Right renal cortex interstitium (tissue), 3 donors: ENCODE measurements at places on chromosomes 13 and 19.

- DNase-seq, result no peak
These were observed 5.4 kb upstream of the JSRP1 start for GRCh38 chr19:2261438-2262172.

DNA sequence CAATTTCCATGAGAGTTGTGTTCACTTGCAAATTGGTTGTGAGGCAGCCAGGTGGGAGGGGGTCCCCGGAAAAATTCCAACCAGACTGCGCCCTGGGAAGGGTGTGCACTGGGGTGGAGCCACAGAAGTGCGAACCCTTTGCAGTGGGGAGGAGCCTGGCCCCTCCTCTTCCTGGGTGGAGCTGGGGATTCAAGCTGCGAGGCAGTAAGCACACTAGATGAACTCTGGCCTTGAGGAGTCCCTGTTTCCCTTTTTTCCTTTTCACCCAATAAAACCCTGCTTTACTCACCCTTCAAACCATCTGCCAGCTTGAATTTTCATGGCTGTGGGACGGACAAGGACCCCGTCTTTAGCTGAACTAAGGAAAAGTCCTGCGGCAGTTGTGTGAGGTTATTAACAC lies 31.0 kb upstream of the MBNL2 start:
- DNase-seq, result no peak

DNA sequence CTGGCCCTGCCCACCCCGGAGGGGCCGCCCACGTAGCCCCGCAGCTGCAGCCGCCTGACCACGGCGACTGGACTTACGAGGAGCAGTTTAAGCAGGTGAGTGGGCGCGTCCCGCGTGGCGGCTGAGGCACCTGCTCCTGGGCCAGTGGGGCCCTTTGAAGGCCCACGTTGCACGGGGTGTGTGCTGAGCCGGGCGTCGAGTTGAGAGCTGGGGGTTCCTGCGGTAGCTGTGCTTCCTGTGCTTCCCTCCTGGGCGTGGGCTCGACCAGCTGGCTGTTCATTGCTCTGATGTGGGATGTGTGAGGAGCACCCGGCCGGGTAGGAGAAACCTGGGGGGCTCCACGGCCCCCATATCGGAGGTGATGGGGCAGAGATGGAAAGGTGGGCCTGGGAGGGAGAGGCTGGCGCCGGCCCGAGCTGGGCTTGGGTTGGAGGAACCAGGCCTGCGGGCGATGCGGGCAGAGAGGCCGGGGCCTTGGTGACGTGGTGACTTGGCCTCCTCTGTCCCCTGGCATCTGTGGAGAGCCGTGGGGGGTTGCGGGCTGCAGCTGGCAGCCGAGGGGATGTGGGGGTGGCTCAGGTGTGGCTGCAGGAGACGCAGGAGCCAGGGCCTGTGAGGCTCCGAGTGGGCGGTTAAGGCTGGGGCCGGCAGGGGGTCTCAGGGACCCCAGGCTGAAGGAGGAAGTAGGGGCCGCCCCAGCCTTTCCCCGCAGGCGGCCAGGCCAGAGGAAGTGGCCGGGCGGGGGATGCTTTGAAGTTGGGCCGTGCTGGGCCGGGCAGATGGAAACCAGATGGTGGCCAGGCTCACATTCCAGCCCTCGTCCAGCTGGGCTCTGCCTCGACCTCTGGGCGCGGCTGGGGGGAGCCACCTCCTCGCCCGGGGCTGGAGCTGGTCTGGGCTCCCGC lies 7.1 kb downstream of the ARID3A start:
- DNase-seq, result no peak

DNA sequence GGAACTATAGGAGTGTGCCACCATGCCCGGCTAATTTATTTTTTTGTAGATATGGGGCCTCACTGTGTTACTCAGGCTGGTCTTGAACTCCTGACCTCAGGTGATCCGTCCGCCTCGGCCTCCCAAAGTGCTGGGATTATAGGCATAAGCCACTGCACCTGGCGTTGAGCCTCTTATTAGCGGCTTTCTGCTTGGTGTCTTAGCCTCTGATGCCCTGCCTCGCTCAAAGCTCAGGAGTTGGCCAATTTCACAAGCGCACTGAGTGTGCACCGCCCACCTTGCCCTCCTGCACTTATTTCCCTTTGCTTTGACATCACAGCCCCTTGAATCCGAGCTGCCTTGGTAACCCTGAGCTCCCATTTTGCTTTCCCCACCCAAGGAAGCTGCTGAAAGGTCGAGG lies 10.1 kb downstream of the YIPF2 start:
- no peak for DNase-seq

GRCh38 chr19:29542776-29543175 lies 17.0 kb downstream of the VSTM2B start:
- no peak for DNase-seq

DNA sequence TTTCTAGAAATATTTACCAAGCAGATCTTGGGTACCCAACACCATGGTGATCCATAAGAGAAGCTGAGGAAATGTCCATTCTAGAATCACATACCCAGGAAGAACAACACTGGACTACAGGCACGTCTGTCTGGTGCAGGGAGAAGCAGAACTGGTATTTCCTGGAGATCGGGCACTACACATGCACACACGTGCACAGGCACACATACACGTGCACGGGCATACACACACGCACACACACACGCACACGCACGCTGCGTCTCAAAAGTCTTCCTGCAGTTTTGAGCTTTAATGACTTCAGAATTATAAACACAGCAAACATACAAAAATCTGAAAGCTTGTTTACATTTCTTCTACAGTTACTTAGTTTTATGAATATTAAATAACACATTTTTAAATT lies 189.8 kb downstream of the DCLK1 start:
- DNase-seq, result no peak

GRCh38 chr13:46637213-46637612 lies 84.2 kb downstream of the LRCH1 start:
- DNase-seq, result no peak

GRCh38 chr13:68050761-68051160 lies 820.6 kb upstream of the PCDH9 start:
- DNase-seq, result no peak

DNA sequence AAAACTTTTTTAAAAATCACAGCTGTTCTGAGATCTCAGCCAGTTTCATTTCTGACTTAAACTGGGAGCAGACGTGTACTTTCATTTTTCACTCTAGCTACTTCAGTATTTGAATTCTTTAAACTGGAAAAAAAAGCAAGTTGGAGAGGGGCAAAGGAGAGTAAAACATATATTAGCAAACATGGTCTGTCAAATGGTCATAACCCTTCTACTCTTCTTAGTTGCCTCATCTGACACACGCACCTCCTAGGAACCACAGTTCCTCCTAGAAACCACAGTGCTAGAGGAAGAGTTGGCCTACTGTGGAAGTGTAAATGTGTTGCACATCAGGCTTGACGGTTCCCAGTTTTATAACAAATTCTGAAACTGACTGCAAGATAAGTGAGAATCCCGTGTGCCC lies 47.2 kb downstream of the TM9SF2 start:
- DNase-seq, result no peak

GRCh38 chr13:40345149-40345514 lies 321.3 kb downstream of the FOXO1 start:
- no peak for DNase-seq

GRCh38 chr13:106145997-106146864 lies 389.2 kb downstream of the EFNB2 start:
- no peak for DNase-seq

GRCh38 chr19:3220576-3220975 lies 3.9 kb upstream of the CELF5 start:
- no peak for DNase-seq

GRCh38 chr19:11273296-11273695 lies 11.0 kb upstream of the DOCK6 start:
- no peak for DNase-seq

DNA sequence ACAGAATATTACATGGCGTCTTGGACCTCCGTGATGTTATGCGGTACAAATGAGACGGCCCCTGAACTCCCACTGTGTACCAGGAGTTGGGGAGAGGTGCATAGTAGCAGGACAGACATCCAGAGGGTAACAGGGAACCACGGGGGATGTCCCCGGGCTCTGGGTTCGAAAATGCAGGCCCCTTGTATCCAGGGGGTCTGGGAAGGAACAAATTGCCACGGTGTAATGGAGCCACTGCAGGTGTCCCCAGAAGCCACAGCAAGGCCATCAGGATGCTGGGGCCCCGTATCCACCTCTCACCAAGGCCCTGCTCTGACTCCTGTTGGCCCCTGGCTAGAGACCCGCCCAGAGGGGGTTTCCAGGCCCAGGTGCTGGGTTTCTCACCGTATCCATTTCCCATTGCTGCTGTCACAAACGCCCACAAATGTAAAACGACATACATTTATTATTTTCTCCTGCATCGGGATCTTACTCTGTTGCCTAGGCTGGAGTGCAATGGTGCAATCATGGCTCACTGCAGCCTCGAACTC lies 77.8 kb downstream of the INSR start:
- no peak for DNase-seq

- DNase-seq, result no peak
These were observed 104.2 kb upstream of the IPO5 start for GRCh38 chr13:97849305-97849704.

GRCh38 chr13:47250146-47250545 lies 353.3 kb upstream of the HTR2A start:
- no peak for DNase-seq

GRCh38 chr13:73948848-73949529 lies 185.2 kb downstream of the KLF12 start:
- DNase-seq, result no peak

DNA sequence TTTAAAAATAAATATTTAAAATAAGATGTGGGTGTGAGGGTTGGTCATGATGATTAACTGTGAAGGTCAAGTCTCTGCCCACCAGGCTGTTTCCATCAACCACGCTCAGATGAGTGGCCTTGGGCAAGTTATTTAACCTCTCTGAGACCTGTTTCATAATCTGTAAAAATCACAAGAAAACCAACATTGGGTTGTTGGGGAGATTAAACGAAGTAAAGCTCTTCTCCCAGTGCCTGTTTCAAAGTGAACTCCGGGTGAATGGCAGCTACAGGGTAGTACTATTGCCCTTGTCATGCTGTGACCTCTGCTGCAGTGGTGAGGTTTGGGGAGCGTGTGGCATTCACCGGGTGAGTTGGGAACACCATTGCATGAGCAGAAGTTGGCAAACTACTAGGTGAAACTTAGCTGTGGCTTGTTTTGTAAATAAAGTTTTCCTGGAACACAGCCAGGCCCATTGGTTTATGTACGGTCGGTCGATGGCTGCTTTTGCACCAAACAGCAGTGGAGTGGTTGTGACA lies 153.2 kb downstream of the USP12 start:
- DNase-seq, result no peak

DNA sequence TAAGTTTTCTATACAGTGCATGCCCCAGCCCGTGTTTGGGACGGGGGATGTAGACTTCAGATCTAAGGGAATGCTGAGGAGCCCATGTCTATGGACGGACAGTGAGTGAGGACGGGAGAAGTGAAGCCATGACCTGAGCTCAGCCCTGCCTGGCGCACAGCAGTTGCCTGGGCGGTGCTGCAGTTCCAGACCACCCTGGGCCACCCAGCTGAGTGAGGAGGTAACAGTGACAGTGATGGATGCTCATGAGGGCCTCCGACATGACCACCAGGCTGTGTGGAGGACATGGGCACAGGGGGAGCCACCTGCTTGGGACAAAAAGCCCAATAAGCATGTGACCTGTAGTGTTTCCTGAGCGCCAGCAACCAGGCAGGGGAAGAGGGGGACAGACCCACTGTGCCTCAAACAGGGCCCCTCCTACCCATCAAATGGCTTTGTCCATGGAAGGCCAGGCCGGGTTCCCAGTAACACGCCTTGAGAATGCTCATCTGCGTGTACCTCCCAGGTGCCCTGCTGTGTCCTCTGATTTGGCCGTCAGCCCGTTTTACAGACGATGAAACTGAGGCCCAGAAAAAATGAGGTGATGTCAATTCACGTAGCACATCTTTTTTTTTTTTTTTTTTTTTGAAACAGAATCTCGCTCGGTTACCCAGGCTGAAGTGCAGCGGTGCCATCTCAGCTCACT lies 22.6 kb downstream of the NOSIP start:
- no peak for DNase-seq

- no peak for DNase-seq
These were observed 1.4 kb downstream of the USP12 start for GRCh38 chr13:27170221-27170515.

DNA sequence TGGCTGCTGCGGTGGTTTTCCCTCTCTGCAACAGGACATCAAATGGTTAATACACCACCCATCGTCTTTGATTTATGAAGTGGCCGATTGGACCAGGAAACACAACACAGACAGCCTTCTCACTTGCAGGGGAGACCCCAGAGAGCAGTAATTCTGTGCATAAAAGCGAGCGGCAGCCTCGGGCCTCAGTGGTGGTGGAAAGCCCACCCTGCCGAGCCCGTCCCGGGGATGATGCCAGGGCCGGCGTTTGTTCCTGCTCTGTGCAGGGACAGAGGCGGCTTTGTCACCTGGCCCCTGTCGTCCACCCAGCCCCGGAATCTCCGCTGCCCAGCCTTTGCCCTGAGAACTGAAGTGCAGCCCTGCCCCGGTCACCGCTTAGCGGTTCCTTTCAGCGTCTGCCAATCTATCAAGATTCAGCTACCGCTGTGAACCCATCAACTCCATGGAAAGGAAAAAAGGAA lies 184.4 kb downstream of the TSHZ3 start:
- no peak for DNase-seq

GRCh38 chr19:11921852-11922495 lies 2.9 kb upstream of the ZNF700 start:
- DNase-seq, result no peak

DNA sequence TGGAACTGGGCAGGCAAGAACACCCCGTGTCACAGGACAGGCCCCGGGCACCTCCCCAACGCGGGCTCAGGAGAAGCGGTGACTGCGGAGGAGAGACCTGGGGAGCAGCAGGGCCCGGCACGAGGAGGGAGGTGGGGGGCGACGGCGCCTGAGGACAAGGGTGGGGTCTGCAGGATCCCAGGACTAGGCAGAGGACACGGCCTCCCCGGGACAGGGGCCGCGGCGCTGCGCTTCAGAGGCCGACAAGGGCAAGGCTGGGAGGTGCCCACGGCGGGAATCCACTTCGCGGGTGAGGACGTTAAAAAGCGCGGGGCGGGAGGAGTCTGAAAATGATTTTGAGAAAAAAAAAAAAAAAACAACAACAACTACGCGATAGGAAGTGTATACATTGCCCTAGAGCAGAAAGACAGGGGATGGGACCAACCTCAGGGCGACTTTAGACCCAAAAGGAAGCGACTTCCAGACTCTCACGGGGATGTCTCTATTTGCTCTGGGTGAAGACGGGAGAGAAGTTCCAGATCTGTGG lies 44.9 kb downstream of the ZNF611 start:
- no peak for DNase-seq

DNA sequence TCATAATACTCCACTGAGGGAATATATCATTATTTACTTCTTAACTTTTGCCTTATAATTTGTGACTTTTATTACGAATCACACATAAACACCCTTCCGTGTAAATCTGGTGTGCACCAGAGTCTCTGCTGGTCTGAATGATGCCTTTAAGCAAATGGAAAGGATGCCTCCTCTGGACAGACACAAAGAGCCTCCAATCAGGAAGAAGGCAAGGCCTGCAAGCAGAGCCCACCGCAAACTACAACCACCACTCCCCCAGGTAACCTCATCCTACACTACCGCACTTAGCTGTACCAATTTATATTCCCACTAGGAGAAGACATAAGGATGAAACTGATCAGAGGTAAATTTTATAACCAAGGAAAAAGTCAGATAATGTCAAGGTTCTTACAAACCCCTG lies 137.6 kb downstream of the KLF12 start:
- DNase-seq, result no peak
